ENCODE measurements at places on chromosomes 1 and 21.

DNA sequence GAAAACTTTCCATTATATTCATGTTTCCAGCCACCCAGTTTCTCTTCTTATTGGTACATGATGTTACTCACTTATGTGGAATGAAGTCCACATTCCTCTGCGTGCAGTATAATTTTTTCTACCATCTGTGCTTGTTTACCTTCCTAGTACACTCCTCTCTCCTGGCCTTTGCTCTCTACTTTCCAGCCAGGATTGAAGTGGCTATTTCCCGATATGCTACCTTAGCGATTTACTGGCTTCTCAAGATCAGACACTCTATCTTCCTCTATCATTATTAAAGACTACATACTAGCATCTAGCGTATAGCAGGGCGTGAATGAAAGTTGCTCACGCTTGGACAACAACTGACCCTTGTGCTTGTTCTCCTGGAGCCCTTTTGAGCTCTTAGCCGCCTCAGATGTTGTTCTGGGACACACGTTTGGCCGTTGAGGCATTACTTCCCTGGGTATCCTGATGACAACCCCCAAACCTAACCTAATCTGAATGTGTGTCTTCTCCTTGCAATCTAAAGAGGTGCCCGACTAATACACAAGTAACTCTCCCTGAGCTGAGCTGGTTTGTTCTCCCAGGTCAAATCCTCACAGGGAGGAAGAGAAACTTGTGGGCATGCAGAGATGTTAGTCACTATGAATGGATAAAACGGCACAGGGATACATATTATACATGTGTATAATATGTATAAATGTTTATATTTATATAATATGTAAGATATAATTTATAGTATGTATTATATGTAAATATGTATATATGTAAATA is 13.4 kb upstream of the MTARC2 start:
- no peak for DNase-seq

- DNase-seq: no peak
Observed at GRCh38 chr1:213550804-213551203, 437.0 kb upstream of the PROX1 start.

GRCh38 chr1:75615613-75616435 is 4.9 kb upstream of the SLC44A5 start:
- no peak for DNase-seq

- DNase-seq: no peak
Observed at GRCh38 chr21:32519945-32520874, 65.1 kb downstream of the TCP10L start.

DNA sequence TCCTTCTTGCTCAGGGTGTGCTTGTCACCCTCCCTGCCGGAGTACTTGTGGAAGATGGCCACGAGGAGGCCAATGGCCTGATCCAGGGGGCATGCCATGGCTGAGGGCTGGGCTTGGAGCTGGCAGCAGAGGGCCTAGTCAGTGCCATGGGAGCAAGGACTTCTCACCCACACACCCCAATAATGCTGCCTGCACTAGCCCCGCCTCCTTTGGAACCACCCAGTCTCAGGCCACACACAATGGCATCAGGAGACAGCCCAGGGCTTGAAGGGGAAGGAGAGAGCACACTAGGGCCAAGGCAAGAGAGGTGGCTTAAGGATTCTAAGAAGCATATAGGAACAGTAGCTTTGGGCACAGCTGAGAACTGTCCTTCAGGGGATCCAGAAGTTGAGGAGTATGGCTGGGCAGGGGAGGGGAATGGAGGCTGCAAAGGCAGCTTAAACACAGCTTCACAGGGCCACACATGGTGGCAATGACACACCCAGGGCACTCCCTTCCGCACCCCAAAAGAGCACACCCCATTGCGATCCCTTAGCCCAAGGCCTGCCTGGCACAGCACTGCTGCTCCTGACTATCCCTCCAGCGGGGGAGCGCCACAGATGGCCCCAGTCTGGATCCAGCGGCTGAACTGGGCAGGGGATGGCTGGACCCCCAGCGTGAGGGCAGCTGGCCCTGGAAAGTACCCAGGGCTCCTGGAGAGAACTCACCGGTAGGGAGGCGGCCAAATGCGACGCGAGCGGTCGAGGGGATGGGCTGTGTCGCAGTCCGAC is at the start of gene S100A6:
Gene S100A6, minus strand, starts transcription at position 750 of the 770 bp plus-strand sequence. Its CDS starts 652 bp downstream, at position 98.
- no peak for DNase-seq

GRCh38 chr1:151909167-151910149 is at the start of gene THEM4:
THEM4 (minus strand) TSS chr1:151909511; CDS start chr1:151909458, 53 bp downstream.
- peak; percentile 83 for DNase-seq

DNA sequence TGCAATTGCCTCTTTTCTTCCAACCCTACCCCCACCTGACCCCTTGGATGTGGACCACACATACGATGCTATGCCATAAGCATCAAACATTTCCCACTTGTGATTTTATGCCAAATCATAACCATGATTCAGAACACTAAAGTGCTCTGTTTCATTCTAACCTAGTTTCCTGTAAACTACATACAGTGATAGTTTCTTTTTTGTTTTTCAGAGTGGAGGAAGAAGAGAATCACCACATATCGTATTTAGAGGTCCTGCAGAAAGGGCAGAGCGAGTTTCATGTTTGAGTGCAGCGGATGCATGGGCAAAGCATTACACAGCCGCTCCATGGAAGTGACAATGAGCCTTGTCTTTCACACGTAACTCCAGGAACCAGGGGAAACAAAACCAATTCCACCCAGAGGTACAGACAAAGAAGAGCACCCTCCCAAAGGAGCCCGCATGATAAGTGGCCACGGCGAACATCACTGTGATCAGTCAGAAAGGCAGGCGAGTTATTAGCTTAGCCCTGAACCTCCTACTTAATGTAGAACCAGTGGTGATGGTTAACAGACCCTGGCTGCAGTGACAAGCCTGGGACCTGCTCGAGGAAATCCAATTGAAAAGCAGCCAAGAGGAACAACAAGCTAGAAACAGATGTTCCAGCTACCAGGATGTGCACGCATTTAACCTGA is 64.0 kb upstream of the ZNF281 start:
- no peak for DNase-seq

GRCh38 chr1:243267914-243268653 is 12.2 kb downstream of the SDCCAG8 start:
- DNase-seq: no peak

GRCh38 chr1:229430761-229431283 is 3.1 kb downstream of the ACTA1 start:
- no peak for DNase-seq

- peak; percentile 48 for DNase-seq
Observed at GRCh38 chr21:42145569-42146272, 73.2 kb upstream of the ABCG1 start.

GRCh38 chr1:60066001-60066400 is 7.6 kb downstream of the C1orf87 start:
- DNase-seq: no peak

GRCh38 chr1:68588304-68588703 is 91.4 kb upstream of the DEPDC1 start:
- DNase-seq: no peak

DNA sequence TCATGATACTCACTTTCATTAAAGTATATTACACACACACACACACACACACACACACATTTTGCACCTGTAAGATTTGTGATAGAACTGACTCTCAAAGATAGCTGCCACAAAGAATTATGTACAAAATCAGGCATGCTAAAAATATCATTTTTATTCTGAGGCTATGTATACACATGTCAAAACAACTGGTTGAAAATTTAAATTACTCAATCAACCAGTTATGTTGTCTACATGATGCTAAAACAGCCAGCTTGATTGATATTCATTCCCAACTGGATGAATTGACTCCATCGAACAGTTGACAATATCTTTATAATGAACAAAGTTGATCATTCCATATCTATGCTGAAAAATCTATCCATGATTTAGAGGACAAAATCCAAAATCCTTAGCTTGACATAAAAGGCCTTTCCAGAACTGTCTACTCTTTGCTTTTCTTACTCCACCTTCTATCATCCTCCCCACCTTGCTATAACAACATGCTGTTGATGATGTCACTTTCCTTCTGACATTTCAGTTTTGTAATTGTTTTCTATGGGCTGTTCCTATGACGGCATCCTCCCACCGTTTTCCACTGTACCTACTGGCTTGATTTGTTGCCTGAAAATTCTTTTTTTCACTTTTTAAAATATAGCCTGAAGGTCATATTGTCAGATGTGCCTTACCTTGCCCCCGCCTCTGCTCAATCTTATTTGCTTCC is 321.5 kb upstream of the OLFM3 start:
- no peak for DNase-seq

GRCh38 chr1:19731311-19731821 is 66.7 kb downstream of the HTR6 start:
- no peak for DNase-seq

DNA sequence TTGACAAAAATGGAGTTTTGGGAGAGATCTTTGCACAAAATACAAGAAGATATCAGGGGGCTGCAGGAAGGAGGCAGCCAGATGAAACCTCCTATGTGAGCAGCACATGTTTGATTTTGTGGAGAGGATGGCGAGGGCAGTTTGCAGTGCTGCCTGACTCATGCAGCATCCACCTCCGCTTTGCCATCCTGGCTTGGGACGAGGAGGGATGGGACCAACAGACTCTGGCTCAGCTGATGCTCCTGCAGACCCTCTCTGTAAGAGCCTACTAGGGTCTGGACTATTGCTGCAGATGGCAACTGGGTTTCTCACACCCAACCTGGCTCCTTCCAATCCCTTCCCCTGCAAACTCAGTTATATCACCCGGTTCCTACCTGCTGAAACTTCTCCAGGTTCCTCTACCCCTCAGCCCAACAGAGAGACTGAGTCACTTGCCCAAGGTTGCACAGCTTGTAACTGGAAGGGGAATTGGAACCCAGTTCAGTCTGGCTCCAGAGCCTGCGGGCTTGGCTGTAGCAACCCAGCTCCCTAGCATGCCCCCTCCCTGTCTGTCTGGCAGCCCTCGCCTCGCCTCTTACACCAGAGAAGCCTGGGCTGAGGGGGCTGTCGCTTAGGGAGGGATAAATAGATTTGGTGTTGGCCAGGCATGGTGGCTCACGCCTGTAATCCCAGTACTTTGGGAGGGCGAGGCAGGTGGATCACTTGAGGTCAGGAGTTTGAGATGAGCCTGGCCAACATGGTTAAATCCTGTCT is 205.8 kb downstream of the PTPRU start:
- DNase-seq: no peak

- no peak for DNase-seq
Observed at GRCh38 chr1:55131801-55132200, 83.4 kb downstream of the USP24 start.

GRCh38 chr1:202029171-202029665 is 18.8 kb downstream of the ELF3 start:
- DNase-seq: no peak

- DNase-seq: no peak
Observed at GRCh38 chr1:66368261-66368660, 165.7 kb upstream of the SGIP1 start.

GRCh38 chr1:244181867-244182266 is 130.8 kb downstream of the ZBTB18 start:
- no peak for DNase-seq

- DNase-seq: no peak
Observed at GRCh38 chr1:228034954-228035837, 28.4 kb downstream of the WNT3A start.
